ENCODE measurements at places on chromosomes 2 and 18. TPM values are rescaled to one million over a fixed set of nuclear protein-coding genes. Genes with fewer than 3 reads are reported as not detected.

- DNase-seq: no peak
Measured at GRCh38 chr2:136444323-136444722, 321.0 kb upstream of the THSD7B start.

DNA sequence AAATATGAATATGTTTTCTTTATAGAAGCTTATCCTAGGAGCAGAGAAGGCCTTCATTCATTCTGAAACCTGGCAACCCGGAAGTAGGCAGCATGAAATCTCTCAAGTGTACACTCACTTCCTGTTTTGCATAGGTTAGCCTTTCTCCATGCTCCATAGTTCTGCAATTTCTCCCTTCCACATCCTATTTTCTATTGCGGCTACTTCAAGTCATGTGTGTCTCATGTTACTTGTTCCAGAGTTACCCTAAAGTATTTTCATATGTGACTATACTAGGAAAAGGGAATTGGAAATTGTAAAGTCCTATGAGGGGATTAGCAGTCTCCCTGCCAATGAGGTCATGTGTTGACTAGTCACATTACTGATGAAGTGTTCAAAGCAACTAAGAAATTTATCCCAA lies 320.6 kb downstream of the NCKAP5 start:
- DNase-seq: peak; percentile 10

Gene ASIC4
- total RNA-seq: not detected

DNA sequence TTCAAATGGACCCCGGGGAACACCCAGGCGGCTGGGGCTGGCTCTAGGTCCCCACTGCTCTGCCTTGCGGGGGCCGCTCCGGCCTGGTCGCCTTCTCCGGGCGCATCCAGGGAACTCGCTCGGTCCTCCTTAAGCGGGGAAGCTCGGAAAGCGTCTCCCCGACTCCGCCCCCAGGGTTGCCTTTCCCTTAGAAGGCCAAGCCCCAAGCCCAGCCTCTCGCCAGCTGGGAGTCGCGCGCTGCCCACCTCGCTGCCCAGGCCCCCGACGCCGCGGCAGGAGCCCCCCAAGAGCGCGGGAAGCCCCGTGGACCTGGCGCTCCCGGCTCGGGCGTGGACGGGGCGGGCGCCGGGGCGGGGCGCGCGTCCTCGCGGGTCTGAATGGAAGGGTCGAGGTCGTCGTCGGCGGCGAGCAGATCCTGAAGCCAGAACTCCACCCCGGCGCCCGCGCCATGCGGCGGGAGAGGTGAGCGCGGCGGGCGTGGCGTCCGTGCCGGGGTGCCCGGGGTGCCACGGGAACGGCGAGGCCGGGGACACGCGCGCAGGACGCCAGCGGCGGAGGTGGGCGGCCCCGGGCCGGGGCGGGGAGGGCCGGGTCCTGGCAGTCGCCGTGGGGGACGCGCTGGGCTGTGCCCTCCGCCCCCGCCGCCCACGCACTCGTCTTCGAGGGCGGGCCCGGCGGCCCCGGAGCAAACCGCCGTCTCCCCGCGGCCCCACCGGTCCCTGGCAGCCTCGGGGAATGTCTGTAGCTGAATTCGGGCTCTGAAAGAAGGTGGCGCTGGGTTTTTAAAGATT lies at the start of gene BOK:
Gene BOK, plus strand, starts transcription at position 214 of the 791 bp plus-strand sequence. CDS start 739 bp downstream, outside the sequence.
- peak; percentile 82 for DNase-seq

DNA sequence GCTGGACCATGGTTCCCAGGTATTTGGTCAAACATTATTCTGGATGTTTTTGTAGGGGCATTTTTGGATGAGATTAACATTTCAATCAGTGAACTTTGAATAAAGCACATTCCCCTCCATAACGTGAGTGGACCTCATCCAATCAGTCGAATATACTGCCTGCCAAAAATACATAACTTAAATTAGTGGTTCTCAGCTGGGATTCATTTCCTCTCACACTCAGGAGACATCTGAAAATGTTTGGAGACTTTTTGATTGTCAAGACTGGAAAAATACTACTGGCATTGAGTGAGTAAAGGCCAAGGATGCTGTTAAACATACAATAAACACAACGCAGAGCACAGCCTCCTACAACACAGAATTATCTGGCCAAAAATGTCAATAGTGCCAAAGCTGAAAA lies 198.2 kb downstream of the MYO1B start:
- DNase-seq: no peak

DNA sequence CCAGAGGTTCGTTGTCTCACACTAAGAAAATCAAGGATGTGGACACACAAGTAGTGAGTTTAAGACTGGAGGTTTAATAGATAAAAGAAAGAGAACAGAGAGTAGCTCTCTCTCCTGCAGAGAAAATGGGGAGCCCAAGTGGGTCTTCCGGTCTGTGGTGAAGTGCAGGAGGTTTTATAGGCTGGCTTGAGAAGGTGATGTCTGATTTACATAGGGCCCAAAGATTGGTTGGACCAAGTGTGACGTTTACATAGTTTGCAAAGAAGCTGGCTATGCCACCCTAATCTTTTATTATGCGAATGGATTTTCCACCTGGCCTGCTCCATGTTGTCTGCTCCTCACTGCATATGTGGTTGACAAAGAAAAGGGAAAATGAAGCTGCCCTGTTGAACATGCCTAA lies 430.4 kb upstream of the TRIB2 start:
- DNase-seq: no peak

GRCh38 chr2:229088517-229088913 lies 182.6 kb downstream of the PID1 start:
- no peak for DNase-seq

GRCh38 chr2:21866316-21866715 lies 742.5 kb downstream of the TDRD15 start:
- DNase-seq: no peak

Gene STK39
- 31.0 TPM for total RNA-seq

Gene RGPD3
- total RNA-seq: 0.11 TPM

Gene POU3F3
- total RNA-seq: not detected

GRCh38 chr18:55477499-55477859 lies 110.5 kb downstream of the TCF4 start:
- peak; percentile 73 for DNase-seq

Gene PHLPP1
- total RNA-seq: 8.5 TPM

Gene TSGA10
- 1.5 TPM for total RNA-seq

GRCh38 chr2:184305105-184305504 lies 293.2 kb upstream of the ZNF804A start:
- no peak for DNase-seq

DNA sequence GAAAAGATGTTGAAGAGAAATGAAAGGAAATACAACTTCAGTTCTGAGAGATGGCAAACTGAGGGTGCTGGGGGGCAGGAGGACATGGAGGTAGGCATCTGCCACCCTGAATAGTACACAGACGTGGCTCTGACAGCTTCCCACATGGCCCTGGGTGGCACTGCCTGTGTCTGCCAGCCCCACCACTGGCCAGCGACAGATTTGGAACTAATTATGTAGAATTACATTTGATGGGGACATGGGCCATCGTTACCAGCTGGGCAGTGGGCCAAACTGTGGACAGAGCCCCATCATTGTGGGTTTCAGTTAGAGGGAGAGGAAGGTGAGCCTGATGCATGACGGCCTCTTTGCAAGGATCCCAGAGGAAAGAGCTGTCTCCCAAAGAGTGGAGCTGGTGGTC lies 216.0 kb upstream of the HAAO start:
- no peak for DNase-seq

DNA sequence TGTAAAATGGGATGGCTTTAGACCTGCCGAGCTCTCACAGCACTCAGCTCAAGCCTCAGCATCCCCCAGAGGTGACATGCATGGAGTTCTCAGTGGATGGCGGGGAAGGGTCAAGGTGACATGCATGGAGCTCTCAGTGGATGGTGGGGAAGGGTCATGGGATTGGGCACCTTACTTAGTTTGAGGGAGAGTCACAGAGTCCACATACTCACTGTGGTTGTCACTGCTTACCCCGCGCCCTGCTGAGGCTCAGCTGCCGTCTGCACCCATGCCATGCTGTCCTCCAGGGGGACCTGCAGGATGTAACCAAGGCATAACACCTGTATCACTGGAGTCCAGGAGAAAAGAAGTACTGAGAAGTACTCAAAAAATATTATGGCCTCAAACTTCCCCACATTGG lies 112.2 kb upstream of the TPO start:
- no peak for DNase-seq

Gene GPR75
- total RNA-seq: 0.92 TPM

DNA sequence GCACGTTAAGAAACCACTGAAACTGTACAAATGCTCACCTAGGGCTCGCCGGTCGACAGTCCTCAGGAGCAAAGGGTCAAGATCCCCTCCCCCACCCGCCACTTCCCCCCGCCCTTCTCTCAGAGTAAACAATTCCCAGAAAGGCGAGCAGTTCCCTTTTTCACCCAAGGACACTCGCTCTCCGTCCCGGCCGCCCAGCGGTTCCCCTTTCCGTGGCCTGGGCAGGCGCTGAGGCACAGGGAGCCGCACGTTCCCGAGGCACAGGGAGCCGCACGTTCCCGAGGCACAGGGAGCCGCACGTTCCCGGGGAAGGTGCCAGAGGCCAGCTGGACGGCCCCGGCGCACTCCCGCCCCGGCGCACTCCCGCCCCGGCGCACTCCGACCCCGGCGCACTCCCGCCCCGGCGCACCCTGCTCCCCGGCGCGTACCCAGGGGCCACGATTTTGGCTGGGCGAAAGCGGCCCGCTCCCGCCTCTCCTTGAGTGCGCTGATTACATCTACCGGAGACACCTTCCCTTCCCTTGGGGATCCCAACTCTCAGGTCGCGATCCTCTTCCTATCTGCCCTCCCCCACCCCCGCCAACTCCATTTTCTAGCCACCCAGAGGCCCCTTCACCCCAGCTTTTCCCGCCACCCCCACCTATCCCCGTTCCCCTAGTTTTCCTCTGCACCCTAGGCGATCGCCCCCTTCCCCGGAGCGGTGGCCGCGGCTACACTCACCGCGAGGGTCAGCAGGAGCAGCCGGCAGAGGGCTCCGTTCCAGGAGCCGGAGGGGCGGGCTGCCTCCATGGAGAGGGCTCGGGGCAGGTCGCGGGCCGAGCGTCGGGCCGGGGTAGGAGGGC lies 817 bp downstream of the DSC2 start:
- no peak for DNase-seq

Gene AOX1
- total RNA-seq: 43.0 TPM

- DNase-seq: no peak
Measured at GRCh38 chr2:241898463-241899270, 29.1 kb downstream of the RTP5 start.

GRCh38 chr2:235774153-235774870 lies 280.5 kb downstream of the AGAP1 start:
- no peak for DNase-seq

DNA sequence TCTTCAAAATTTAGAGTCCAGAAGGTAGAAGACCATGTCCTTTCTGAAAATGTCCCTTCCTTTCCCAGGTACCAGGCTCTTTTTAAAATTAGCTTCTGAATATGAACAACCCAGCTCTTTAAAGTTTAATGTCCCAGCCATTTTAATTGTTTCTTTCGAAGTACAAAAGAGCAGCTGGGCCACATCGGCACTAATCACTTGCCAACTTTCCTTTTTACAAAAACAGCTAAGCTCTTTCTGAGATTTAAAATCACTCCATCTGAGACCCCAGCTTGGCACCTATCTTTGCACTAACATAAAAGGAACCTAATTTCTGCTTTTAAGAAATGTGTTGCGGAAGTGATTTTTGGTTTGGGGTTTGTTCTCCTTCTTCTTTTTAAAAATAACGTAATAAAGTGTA lies 2.6 kb downstream of the BOD1L2 start:
- no peak for DNase-seq

GRCh38 chr2:163173591-163173990 lies 335.0 kb upstream of the KCNH7 start:
- DNase-seq: no peak

DNA sequence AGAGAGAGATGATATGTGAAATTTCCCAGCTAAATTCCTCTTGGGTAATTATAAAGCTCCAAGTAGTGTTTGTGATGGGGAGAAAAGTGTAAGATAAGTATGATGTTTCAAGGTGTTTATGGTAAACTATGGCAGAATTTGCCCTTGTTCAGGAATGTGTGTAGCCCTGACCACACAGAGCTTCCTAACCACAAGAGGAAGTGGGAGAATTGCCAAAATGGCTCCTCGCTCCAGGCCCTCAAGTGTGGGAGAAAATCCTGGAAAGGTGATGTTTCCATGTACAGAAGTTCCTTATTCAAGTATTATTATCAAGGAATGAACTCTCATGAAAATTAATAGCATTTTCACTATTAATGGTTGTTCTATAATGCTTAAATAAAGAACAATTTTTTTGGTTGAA lies 878.3 kb downstream of the TDRD15 start:
- DNase-seq: no peak

Gene BMP10
- not detected for total RNA-seq

DNA sequence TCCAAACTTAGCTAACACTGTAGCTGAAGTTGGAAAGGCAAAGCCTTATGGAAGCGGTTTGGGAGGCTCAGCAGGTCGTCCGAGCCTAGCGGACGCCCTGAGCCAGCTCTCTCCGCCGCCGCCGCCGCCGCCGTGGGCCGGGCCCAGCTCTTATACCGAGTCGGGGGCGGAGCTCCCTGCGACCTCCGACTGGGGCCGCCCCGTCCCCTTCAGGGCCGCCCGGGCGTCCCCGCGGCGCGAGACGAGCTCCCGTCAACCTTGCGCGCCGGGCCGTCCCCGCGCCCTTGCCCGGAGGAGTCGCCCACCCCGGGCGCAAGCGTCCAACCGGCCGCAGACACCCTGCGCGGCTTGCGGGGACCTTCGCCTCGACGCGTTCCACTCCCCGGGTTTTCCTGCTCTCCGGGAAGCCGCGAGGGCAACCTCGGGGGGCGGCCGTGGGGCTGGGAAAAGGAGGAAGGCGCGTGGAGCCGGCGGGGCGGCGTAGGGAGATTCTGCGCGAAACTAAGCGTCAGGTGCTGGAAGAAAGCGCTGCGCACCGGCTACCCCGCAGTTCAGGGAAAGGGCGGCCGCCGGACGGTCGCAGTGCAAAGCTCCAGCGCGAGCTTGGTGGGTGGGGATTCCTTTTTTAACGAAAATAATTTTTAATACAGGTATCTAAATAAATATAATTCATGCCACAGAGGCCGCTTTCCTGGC lies at the start of gene SLC40A1:
Gene SLC40A1, minus strand, starts transcription at position 129 of the 696 bp plus-strand sequence. CDS start 326 bp downstream, outside the sequence.
- peak; percentile 71 for DNase-seq

- DNase-seq: peak; percentile 44
Measured at GRCh38 chr2:19899985-19900930, 1.5 kb downstream of the TTC32 start.

Gene ACMSD
- total RNA-seq: not detected

GRCh38 chr2:67065046-67065445 lies 332.1 kb upstream of the ETAA1 start:
- DNase-seq: no peak

DNA sequence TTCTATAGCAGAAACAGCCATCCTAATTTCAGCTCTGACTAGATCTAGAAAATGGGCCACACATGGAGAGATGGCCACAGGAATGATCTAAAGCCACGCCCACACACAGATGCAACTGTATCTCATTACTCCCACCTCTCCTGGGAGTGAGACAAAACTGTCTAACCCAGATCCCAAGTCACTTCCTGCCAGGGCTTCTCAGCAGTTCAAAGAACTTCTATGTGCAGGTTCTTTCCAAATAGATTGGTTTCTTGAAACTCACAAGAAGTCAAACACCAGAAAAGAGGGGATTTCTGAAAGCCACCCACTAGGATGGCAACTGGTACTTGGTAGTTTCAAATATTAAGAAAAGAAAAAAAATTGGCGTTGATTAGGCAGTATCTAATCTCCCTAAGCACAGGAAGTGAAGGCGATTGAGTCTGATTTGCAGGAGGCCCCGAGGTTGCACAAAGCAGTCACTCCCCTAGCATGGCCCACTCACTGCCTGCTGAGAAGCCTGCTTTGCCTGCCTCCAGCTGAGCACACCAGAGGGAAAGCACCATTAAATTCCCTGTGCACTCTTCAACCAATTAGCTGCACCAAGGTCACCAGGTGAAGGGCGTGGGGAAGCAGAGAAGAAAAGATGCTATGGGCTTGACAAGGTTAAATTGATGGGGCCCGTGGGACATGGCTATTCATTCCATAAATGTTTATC lies 51.1 kb downstream of the PAPOLG start:
- DNase-seq: peak; percentile 82

GRCh38 chr2:95799892-95800291 lies 191.7 kb downstream of the ANKRD36C start:
- no peak for DNase-seq
